ENCODE measurements at places on chromosomes 11 and 22.

DNA sequence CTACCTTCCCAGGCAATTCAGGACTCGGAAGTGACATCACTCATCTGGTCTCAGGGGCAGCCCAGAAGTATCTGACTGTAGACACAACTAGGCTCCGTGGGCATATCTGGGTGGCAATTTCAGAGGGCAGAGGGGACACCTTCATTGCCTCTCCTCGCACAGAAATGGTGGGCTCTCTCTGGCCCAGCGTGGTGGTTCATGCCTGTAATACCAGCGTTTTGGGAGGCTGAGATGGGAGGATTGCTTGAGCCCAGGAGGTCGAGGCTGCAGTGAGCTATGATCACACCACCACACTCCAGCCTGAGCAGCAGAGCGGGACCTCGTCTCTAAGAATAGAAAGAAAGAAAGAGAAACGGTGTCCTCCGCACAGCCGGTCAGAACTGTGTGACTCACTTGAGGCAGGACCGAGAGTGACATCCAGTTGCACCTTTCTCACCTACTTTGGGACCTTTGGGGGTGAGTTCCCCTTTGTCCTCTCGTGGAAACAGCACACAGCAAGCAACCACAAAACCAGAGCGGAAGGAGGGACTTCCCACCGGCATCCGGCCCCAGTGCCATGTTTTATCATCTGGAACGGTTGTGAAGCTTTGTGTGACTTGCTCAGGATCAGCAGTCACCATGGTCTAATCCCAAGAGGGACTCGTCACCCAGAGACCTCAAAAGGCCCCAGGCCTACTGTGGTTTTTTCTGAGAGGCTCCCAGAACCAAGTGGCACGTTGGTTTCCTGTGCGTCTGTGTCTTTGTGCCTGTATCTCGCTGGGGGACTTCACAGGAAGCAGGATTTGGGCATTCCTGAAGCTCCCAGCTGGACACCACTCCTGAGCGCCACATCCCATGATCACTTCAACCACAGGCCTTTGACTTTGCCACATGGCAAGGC lies 38.4 kb upstream of the EMID1 start:
- H3K36me3 ChIP-seq = no peaks in the 10 kb centered on the region
- peaks cover 21% of the 10 kb centered on the region for H3K27me3 ChIP-seq
- no peak overlapping the region for H3K4me3 ChIP-seq
- H3K4me1 ChIP-seq = no peaks in the 10 kb centered on the region

DNA sequence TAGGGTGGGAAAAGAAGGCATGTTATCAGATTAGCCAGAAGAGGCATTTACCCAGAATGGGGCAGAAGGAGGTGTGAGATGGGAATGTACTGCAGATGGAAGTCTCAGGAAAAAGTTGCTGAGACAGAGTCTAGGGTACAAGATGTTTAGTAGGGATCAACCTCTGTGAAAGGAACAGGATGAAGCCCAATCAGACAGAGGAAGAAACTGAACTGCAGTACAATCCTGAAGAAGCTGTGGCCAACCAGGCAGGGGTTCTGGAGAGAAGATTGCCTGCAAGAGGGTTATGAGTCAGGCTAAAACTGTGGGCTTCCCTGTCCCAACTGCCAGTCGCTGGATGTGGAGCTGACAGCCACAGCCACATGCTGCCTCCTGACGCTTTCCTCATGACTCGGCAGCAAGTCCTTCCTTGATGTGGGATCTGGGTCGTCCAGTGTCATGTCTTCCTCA lies 64.0 kb downstream of the CWC15 start:
- DNase-seq = no peak
- no peak overlapping the region for H3K27ac ChIP-seq
- H3K4me1 ChIP-seq = no peaks in the 10 kb centered on the region
- no peaks in the 10 kb centered on the region for H3K27me3 ChIP-seq

- no peaks in the 10 kb centered on the region for H3K4me1 ChIP-seq
- no peak overlapping the region for H3K4me3 ChIP-seq
- H3K27ac ChIP-seq = no peak overlapping the region
- H3K27me3 ChIP-seq = peaks cover 8% of the 10 kb centered on the region
Measured at GRCh38 chr11:120517390-120517761, 5.8 kb downstream of the GRIK4 start.

- peak; percentile 43 for DNase-seq
- no peaks in the 10 kb centered on the region for H3K36me3 ChIP-seq
- H3K27me3 ChIP-seq = no peaks in the 10 kb centered on the region
- no peak overlapping the region for H3K27ac ChIP-seq
Measured at GRCh38 chr11:78860720-78861422, 286.2 kb upstream of the NARS2 start.

GRCh38 chr11:64389851-64390250 lies 30.9 kb downstream of the RPS6KA4 start:
- no peak overlapping the region for H3K4me3 ChIP-seq
- DNase-seq = no peak
- H3K36me3 ChIP-seq = no peaks in the 10 kb centered on the region
- no peak overlapping the region for H3K27ac ChIP-seq
- H3K27me3 ChIP-seq = peaks cover 25% of the 10 kb centered on the region

DNA sequence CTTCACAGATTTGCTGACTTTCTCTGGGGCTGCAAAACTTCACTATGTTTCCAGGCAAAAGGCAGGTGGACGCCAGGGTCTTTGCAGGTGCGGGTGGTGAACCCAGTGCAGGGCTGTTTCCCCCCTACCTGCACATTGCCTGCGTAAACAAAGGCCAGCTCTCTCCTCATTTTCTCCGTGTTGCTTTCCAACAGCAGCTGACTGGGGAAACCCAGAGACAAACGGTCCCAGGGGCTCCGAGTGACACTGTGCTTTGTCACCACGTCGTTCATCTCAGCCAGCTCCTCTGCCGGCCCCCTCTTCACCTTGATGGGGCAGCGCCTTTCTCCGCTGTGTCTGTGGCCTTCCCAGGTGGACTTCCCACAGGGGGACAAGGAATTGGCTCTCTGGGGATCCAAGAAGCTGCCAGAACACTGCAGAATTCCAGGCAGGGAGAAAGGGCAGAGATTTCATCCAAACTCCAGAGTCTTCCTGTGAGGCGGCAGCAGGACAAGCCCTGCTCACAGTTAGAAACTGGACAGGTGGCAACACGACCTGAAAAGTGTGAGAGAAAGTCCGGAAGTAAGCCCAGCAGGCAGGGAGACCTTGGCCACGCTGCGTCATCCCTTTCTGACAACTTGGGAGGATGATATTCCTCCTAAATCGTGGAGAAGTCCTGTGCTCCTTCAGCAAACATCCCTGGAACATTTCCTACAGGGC lies 1493.7 kb downstream of the TBC1D22A start:
- H3K27ac ChIP-seq = no peak overlapping the region
- H3K4me1 ChIP-seq = no peaks in the 10 kb centered on the region

- no peak for DNase-seq
- no peak within 1 kb of the TSS for H3K4me3 ChIP-seq
- no peaks in the 10 kb centered on the region for H3K4me1 ChIP-seq
- H3K27ac ChIP-seq = no peak within 1 kb of the TSS
Measured at GRCh38 chr11:123901867-123902266, at the start of gene OR8D4. Gene OR8D4, plus strand, starts transcription at chr11:123902167. Its CDS starts 4,265 bp downstream, at chr11:123906432.

- H3K27me3 ChIP-seq = no peaks in the 10 kb centered on the region
- peaks cover 75% of the 10 kb centered on the region for H3K36me3 ChIP-seq
- peaks cover 19% of the 10 kb centered on the region for H3K4me1 ChIP-seq
- no peak overlapping the region for H3K4me3 ChIP-seq
Measured at GRCh38 chr22:42841444-42841843, 15.6 kb downstream of the ARFGAP3 start.

DNA sequence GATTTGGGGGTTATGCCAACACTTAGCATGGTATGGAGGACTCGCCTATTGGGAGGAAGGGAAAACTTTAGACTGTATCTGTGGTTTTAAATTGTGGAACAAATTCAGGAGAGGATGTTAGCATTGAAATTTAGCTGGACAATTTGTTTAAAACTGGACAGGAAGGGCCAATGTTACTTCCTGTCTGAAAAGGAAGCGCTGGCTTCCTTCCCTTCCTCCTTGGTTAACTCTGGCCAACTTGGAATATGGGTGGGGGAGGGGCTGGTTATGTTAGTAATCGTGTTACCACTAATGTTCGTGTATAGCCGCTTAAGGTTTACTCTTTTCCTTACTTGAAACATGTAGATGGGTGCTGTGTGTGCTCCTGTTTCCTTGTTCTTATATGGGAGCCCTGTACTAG lies 13.9 kb downstream of the CTNND1 start:
- peaks cover 29% of the 10 kb centered on the region for H3K36me3 ChIP-seq
- no peak for DNase-seq
- H3K27me3 ChIP-seq = no peaks in the 10 kb centered on the region
- H3K4me1 ChIP-seq = peaks cover 67% of the 10 kb centered on the region

- peaks cover 22% of the 10 kb centered on the region for H3K27me3 ChIP-seq
- no peak overlapping the region for H3K4me3 ChIP-seq
- no peaks in the 10 kb centered on the region for H3K4me1 ChIP-seq
- no peak overlapping the region for H3K27ac ChIP-seq
Measured at GRCh38 chr22:20648306-20648903, 125.5 kb upstream of the SERPIND1 start.

DNA sequence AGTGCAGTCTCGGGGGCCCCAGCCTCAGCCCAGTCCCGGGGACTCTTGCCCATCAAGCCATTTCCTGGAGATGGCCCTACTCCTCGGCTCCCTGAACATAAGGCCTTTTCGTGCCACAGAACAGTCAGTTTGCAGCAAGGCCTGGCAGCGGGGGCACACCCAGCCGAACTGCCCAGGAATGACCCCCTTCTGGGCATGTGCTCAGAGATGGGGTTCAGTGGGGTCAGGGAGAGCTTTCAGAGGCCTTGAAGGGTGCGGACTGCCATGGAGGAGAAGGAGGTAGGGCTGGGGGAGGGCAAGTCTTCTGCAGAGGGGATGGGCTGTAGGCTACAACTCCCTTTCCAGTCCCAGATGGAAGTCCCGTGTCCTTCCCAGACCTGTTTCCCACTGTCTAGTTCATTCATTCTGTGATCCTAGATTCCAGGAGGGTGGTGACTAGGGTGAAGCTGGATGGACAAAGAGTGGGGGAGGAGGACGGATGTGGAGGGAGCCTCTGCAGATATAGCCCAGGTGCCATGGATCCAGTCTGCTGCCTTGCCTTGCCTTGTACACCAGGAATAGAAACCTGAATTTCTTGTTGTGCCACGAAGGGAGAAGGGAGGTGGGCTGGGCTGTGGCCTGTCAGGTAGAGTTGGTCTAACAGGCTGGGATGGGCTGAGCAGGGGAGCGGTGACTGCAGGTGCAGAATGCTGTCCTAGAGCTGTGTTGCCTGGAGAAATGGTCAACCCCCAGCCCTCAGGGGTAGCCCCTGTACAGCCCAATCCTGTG lies 14.2 kb upstream of the OMP start:
- no peak for DNase-seq
- no peaks in the 10 kb centered on the region for H3K27me3 ChIP-seq
- no peaks in the 10 kb centered on the region for H3K36me3 ChIP-seq
- no peak overlapping the region for H3K4me3 ChIP-seq

DNA sequence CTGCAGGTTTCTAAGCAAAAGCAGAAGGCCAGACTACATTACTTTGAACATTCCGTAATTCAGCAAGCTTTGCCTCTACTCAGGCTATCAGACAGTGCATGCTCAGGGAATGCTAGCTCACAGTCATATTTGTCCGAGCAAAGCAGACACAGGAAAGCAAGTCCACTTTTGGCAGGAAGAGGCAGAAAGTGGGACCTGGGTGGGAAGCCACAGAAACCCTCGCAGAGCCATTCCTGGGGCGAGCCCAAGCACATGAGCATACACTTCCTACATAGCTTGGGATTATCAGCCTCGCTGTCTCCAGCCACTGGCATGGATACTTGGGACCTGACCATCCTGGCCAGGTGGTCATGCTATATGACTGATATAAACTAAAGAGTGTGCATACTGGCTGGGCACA lies 113.3 kb downstream of the TRIM29 start:
- H3K27me3 ChIP-seq = peaks cover 44% of the 10 kb centered on the region
- no peak overlapping the region for H3K4me3 ChIP-seq
- no peak for DNase-seq

GRCh38 chr11:65219930-65220213 lies 38.1 kb downstream of the CAPN1 start:
- no peaks in the 10 kb centered on the region for H3K36me3 ChIP-seq
- H3K27me3 ChIP-seq = no peaks in the 10 kb centered on the region
- H3K4me1 ChIP-seq = peaks cover 15% of the 10 kb centered on the region

DNA sequence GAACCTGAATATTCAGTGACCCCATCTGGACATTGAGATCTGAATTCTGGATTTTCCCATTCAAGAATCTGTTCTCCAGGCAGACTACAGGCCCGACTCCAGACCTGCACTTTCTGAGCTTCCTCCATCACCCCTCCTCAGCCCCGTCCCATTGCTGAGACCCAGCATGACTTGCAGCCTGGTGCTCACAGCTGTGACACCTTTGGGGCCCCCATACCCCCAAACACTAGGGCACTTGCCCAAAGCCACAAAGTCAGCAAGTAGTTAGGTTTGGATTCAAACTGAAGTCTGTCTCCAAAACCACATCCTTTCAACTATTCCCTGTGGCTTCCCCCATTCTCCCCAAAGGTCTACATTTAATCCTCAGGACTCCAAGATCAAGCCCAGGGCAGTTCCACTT lies 128.2 kb upstream of the ZBED5 start:
- no peak overlapping the region for H3K27ac ChIP-seq
- peaks cover 15% of the 10 kb centered on the region for H3K4me1 ChIP-seq
- no peaks in the 10 kb centered on the region for H3K27me3 ChIP-seq
- H3K36me3 ChIP-seq = no peaks in the 10 kb centered on the region
- H3K4me3 ChIP-seq = no peak overlapping the region

DNA sequence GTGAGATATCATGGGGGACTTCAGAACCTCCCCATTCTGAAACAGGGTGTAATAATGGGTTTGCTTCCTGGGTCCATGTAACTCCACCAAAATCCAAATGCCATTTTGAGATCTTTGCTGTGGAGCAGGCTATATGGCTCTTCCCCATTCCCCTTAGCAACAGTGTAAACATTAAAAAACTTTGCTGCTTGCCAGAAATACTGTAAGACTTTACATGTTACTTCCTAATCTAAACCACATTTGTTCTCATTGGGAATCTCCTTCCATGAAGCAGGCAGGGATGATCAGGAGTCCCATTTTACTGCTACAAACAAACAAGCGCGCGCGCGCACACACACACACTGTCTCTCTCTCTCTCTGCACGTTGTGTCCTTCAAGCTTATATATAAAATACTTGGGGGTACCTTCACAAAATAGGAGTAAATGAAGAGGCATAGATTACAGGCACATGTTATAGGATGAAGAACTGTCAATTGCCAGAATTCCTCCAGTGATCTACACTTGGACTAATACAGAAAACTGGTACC lies 86.5 kb downstream of the ANO3 start:
- no peak overlapping the region for H3K4me3 ChIP-seq
- no peak overlapping the region for H3K27ac ChIP-seq
- peaks cover 50% of the 10 kb centered on the region for H3K27me3 ChIP-seq
- H3K4me1 ChIP-seq = no peaks in the 10 kb centered on the region
- H3K36me3 ChIP-seq = no peaks in the 10 kb centered on the region

DNA sequence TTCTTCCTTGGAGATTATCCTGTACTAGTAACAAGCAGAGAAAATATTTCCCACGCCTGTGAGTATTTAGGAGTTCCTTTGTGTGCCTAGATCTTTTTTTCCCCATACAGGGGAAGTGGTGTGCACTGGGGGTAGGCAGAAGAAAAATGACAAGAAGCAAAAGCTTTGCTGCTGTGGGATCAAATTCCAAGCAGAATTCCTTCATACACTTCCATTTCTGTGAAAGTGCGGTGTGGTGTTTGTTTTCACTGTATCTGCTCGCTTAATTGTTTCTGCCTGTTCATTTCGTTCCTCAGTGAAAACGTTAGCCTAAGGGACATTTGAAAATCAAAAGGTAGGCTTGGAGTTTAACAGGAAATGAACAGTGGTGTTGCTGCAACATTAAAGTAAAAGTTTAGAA lies 47.9 kb downstream of the BLID start:
- H3K4me1 ChIP-seq = peaks cover 8% of the 10 kb centered on the region
- peaks cover 10% of the 10 kb centered on the region for H3K36me3 ChIP-seq
- no peak overlapping the region for H3K27ac ChIP-seq
- H3K27me3 ChIP-seq = no peaks in the 10 kb centered on the region

GRCh38 chr11:35355102-35355749 lies 64.1 kb downstream of the SLC1A2 start:
- no peak overlapping the region for H3K27ac ChIP-seq
- no peak overlapping the region for H3K4me3 ChIP-seq
- H3K36me3 ChIP-seq = no peaks in the 10 kb centered on the region
- H3K27me3 ChIP-seq = no peaks in the 10 kb centered on the region
- no peak for DNase-seq
- H3K4me1 ChIP-seq = peaks cover 22% of the 10 kb centered on the region

All from MCF 10A (cell line).